ENCODE measurements at places on chromosomes 16 and 17.

DNA sequence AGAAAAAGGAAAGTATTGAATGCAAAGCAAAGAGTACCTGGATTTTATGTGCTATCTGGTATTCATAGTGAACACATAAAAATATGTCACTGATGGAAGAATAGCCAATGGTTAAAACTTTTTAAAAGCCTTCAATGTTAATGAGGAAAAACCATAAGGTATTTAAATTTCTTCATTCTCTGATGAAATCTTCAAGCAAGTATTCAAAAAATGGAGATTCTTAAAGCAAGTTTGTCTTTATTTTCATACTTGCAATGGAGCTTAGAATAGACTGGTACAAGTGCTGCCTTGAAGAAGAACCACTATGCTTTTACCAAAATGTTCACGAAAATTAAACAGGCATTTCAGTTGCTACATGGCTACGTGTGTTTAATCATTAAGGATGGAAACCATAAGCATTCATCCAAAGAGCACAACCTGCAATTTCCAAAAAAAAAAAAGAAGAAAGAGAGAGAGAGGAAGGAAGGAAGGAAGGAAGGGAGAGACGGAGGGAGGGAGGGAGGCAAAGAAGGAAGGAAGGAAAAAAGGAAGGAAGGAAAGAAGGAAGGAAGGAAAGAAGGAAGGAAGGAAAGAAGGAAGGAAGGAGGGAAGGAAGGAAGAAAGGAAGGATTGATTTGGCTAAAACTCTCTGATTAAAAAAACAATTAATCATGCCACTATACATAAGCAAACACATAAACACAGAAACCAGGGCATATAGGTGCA, 17.6 kb downstream of the HS3ST3A1 start:
- DNase-seq: no peak

GRCh38 chr16:9555051-9555450, 463.6 kb downstream of the HAPSTR1 start:
- no peak for DNase-seq

- no peak for DNase-seq
Observed at GRCh38 chr16:64450177-64450576, 671.7 kb downstream of the CDH11 start.

DNA sequence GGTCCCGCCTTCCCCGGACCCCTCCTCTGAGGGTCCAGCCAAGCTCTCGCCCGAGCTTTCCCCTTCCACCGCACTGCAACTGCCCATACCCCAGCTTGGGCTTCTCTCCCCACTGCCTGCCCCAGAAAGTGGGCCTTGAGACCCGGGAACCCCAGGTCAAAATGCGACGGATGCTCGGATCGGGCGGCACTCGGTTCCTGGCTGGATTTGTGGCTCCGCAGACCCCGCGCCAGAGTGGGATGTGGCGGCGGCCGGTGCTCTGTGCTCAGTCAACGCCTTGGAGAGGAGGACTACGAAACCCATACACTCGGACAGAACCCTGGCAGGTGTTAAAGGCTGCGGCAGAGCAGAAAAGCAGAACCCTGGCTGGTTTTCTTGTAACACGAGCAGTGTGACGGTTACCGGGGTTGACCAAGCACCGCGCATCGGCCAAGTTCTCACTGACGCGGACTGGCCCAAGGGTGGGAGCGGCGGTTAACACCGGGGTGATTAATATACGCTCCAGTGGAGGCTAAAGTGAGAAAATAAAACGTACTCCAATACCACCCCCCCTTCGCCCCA, 885 bp upstream of the SLFN13 start:
- DNase-seq: no peak

GRCh38 chr17:11535231-11535630, 63.0 kb upstream of the DNAH9 start:
- no peak for DNase-seq

GRCh38 chr17:27764589-27764988, 35.7 kb downstream of the NOS2 start:
- no peak for DNase-seq

GRCh38 chr17:10156077-10156435, 42.4 kb downstream of the GAS7 start:
- DNase-seq: no peak

- DNase-seq: no peak
Observed at GRCh38 chr16:86145669-86146068, 246.7 kb downstream of the IRF8 start.
